IPS-NIHi11 (cell line): ENCODE measurements at places on chromosomes 3 and 15.

DNA sequence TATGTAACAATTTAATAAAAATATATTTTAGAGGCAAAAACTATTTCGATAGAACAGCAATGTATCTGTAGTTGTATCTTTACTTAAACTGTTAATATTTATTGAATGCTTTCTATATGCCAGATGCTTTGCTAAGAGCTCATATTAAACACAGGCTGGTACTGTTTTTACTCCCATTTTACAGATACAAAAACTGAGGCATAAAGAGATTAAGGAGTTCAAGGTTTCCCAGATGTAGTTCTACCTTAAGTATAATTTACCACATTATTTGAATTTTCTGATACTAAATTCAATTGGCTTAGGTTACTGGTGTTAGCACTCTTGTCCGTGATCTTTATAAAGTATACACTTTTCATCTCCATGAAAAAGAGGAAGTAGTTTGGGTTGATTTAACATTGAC, 149.8 kb downstream of the ROBO2 start:
- no peak for DNase-seq

DNA sequence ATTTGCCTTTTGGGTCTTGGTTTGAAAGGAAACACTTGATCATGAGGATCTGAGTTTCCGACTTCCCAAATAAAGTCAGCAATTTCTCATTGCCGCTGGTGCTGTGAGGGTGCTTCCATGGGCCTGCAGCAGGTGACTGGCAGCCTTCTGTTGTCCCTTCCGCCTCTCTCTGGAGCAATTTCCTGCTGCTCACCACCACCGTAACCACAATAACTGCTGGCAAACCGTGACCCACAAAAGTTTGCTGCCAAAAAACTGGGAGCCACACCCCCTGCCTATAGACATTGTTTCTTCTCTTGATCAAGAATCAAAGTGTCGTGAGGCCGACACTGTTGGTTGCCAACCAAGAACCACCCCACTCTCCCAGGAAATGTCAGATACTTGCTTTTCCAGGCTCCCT, 164.0 kb downstream of the NR2F2 start:
- no peak for DNase-seq

GRCh38 chr3:100257586-100257985, 3.2 kb upstream of the TBC1D23 start:
- DNase-seq, result no peak

GRCh38 chr3:42847731-42848130, 27.9 kb downstream of the CYP8B1 start:
- DNase-seq, result no peak

- peak; percentile 20 for DNase-seq
Measured at GRCh38 chr3:72058493-72059081, 273.6 kb upstream of the PROK2 start.

GRCh38 chr15:52281085-52282035, 14.2 kb downstream of the MYO5C start:
- no peak for DNase-seq

DNA sequence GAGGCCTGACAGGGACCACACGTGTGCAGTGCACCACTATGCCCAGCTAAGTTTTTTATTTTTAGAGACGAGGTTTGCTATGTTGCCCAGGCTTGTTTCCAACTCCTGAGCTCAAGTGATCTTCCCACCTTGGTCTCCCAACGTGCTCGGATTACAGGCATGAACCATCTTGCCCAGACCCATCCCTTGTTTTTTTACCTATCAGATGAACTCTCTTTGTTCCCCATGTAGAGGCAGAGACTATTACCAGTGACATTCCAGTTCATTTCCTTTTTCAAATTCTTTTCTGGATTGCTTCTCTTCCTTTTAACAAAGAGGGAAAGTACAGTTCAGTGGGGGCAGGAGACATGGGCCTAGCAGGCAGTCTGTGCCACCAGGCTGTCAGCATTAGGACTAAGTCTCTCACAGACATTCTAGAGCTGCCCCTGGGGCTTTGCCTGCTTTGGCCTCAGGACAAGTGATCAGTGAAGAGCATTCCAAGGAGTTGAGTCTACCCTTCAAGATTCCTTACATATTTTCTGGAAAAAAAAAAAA, 103.5 kb upstream of the SLC7A14 start:
- DNase-seq, result peak; percentile 63

- no peak for DNase-seq
Measured at GRCh38 chr3:53693451-53693850, 152.8 kb downstream of the CHDH start.

DNA sequence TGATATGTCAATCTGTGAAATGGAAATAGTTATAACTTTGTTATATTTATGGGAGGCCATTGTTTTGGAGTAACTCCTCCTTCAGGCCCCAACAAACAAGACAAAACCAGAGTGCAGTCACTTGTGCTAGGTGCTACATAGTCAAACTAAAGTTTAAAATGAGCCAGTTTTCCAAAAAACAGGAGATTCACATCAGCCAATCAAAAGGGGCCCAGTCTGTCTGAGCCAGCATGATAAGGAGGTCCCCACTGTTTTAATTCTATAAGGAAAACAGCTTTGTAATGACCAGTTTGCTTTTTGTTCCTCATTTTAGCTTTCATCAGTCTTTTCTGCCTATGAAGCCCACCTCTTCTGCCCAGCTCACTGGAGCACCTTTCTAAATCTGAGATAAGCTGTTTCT, 94.7 kb upstream of the SLC7A14 start:
- DNase-seq, result no peak

DNA sequence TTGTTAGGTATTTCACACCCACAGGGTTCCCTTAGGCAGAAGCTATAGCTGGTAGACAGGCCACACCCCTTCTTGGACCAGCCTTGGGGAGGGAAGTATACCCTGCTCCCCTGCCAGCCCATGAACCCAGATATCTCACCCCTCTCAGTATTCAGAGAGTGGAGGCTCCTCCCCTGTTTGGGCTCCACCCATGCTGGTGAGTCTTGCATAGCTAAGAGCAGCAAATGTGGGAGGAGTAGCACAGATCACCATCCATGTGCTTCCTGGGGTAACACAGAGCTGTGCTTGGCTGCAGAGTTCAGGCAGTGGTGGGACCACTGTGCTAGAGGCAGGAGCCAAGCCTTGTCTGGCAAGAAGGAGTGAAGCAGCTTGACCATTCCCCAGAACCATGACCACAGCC, 427.2 kb downstream of the ZIC1 start:
- DNase-seq, result no peak

DNA sequence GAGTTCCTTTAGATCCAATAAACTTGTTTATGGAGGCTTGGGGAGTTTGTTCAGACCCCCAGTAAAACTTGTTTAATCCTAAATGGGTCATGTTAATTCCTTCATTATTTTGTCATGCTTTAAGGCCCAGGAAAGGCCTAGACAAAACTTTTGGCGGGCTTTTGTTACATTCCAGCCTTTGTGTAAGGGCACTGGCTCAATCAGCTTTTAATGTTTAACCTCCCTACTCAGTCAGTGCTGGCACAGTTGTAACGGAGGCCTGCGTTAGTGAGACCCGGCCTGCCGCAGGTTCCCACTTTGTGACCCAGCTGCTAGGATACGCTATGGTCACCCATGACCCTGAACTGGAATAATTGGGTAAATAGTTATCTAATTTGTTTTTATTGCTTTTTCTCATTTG, 59.2 kb downstream of the OXSM start:
- no peak for DNase-seq
